ENCODE measurements at places on chromosomes 1 and 21. TPM values are rescaled to one million over a fixed set of nuclear protein-coding genes. Genes with fewer than 3 reads are reported as not detected.
A peak's percentile ranks its signal among the peaks of the same experiment; 100 is the strongest.

GRCh38 chr1:204826970-204827369 lies 43.7 kb upstream of the NFASC start:
- H3K36me3 ChIP-seq, result no peaks in the 10 kb centered on the region
- no peak overlapping the region for H3K4me3 ChIP-seq
- peak; percentile 21 for DNase-seq

DNA sequence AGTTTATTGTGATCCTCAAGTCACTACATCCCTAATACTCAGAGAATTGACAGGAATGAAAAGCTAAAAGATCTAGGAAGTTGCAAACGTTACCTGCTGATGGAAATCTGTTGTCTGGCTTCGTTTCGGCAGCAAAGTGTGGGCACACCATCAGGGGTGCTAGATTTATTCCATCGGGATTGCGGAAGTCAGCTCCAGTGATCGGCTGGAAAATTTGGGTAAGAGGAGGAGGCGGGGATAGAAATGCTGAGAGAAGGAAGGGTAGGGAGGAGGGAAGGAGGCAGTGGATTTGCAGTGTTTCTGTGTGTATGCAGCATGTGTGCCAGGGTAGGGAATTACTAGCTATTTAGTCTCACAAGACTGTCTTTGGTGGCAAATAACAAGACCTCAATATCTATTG lies at the start of gene CTSK:
Gene CTSK, minus strand, starts transcription at position 140 of the 400 bp plus-strand sequence. CDS start 1,455 bp downstream, outside the sequence.
- no peak within 1 kb of the TSS for H3K27ac ChIP-seq
- H3K4me1 ChIP-seq, result peaks cover 9% of the 10 kb centered on the region
- DNase-seq, result no peak
- H3K4me3 ChIP-seq, result no peak within 1 kb of the TSS

DNA sequence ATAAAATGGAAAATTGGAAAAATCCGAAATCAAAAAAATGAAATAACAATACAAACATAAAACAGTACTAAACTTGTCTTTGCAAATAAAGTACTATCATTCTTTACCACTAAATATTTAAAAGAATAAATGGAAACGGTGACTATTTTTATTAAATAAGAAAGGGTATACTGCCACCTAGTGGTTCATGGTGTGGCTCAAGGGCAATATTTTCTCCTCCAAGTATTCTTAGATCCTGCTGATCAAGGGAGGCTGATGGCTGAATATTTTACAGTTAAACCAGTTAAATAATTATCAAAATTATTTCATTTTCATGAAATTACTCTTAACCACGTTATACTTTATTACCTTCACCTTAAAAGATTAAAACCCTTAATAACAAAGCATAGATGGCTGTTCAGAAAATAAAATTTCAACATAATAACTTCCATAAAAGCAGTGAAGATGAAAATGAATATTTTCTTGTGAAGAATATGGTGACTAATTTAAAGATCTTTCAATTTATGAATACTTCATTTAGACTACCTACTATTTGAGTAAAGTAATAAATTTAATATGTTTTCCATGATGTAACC lies 1793.9 kb downstream of the NCAM2 start:
- H3K27ac ChIP-seq, result no peak overlapping the region
- DNase-seq, result no peak
- H3K27me3 ChIP-seq, result no peaks in the 10 kb centered on the region
- no peak overlapping the region for H3K4me3 ChIP-seq
- no peaks in the 10 kb centered on the region for H3K4me1 ChIP-seq
- no peaks in the 10 kb centered on the region for H3K36me3 ChIP-seq

DNA sequence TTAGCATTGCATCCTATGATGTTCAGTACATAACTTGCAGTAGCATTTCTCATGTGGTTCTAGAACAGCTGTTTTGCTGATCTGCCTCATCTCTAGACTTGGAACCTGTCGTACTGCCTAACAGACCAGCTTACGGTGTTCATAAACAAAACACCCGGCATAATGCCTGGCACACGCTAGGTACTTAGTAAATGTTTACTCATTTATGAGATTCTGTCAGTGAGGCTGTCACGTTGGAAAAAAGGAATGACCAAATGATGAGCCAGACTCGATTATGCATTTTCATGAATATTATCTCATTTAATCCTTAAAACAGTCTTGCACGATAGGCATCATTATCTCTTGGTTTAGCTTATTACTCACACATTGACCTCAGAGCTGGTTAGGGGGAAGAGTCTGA lies 46.4 kb downstream of the CACHD1 start:
- no peaks in the 10 kb centered on the region for H3K36me3 ChIP-seq
- DNase-seq, result no peak
- H3K27me3 ChIP-seq, result no peaks in the 10 kb centered on the region

Gene ZMYND12
- 2.0 TPM for total RNA-seq

GRCh38 chr1:181789395-181789794 lies 272.1 kb downstream of the ZNF648 start:
- no peaks in the 10 kb centered on the region for H3K36me3 ChIP-seq
- peaks cover 4% of the 10 kb centered on the region for H3K4me1 ChIP-seq
- DNase-seq, result no peak
- no peaks in the 10 kb centered on the region for H3K27me3 ChIP-seq
- no peak overlapping the region for H3K27ac ChIP-seq

GRCh38 chr1:184161071-184161698 lies 109.7 kb downstream of the TSEN15 start:
- peaks cover 8% of the 10 kb centered on the region for H3K4me1 ChIP-seq
- no peak overlapping the region for H3K27ac ChIP-seq
- no peak for DNase-seq
- H3K27me3 ChIP-seq, result no peaks in the 10 kb centered on the region
- H3K4me3 ChIP-seq, result no peak overlapping the region
